ENCODE measurements at places on chromosomes 2 and 18. TPM values are rescaled to one million over a fixed set of nuclear protein-coding genes. Genes with fewer than 3 reads are reported as not detected.
A peak's percentile ranks its signal among the peaks of the same experiment; 100 is the strongest.

GRCh38 chr18:40249390-40250080 lies 1705.5 kb upstream of the PIK3C3 start:
- no peak for ATAC-seq

DNA sequence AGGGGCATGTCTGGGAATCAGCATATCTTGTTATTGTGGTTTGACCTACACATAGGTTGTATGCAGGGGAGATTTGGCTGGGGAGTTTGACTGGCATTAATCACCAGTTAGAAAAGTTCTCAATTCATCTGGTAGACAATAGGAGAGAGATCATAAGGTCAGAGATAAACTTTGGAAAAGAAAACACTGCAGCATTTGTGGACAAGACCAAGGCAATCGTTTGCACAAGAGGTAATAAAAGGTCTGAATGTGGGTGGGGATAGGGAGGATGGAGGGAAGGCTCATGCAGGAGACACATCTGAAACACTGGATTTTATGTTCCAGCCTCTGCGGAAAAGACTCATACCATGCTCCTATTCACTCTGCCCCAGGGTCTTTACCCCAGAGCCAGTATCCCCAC lies 136.9 kb downstream of the MAIP1 start:
- no peak for ATAC-seq

The LCT gene
- not detected for total RNA-seq

The CLIP4 gene
- 64.7 TPM for total RNA-seq

The TUBA4B gene
- total RNA-seq = not detected

The PRPF40A gene
- 55.4 TPM for total RNA-seq

GRCh38 chr2:165594935-165595255 lies 125.4 kb downstream of the CSRNP3 start:
- no peak for ATAC-seq

The SLC5A7 gene
- total RNA-seq = 1.0 TPM

The KCTD18 gene
- 23.7 TPM for total RNA-seq

The NPAS2 gene
- total RNA-seq = 21.1 TPM

The KCNG2 gene
- not detected for total RNA-seq

DNA sequence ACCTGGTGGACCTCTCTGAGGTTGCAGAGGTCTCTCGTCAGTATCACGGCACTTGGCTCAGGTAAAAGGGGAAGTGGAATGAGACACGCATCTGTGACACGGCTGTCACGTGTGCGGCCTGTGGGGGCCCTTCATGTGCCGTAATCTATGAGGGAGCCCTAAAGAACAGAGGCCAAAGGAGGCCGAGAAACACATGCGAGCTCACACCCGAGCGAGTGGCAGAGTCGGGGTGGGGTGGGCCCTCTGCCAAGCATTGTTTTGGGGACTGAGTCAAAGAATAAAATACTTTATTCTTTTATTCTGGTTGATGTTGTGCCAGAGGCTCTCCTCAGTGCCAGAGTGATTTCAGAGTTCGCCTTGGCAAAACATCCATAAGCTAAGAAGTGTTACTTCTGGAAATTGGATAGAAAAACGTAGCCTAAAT lies 43.3 kb downstream of the PLB1 start:
- ATAC-seq = no peak

DNA sequence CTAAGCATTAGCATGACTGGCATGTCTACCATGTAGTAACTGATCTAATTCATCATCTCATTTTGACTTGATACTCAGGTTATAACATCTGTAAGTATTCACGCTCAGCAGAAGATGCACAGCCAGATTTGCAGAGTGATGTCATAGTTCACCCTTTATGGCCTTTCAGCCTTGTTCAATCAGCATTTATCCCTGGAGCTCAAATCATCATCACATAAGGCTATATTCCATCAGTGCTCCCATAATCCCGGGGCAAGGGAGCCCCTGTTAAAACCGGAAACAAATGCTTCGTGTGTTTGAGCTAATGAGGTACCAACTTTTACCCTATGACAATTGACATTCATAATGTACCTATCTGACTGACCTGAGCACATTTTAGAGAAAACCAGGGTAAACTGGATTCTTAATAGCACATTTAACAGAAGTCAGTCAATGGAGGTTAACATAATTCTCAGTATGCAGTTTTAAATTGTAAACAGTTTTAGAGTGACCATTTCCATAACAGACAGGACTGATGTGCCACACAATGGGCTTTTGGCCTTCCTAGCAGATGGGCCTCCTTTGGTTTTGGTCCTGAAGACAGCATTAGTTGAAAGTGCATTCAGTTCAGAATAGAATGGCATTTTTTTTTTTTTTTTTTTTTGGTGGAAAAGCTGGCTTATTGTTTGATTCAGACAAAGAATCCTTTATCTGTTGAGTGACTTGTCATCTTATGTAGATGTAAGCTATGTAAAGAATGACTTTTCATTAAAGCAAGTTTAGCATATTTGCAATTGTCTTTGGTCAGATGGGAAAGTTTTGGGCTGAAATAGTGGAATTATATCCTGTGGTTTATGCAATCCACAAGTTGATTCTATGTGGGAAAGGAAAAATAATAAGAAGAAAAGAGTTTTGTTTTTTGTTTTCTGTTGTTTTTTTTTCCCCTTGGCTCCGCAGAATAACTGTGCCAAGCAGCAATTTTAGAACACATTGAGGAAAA lies 866.0 kb upstream of the ACVR2A start:
- ATAC-seq = no peak

The POTEI gene
- total RNA-seq = not detected

The OSBPL6 gene
- total RNA-seq = 2.8 TPM

DNA sequence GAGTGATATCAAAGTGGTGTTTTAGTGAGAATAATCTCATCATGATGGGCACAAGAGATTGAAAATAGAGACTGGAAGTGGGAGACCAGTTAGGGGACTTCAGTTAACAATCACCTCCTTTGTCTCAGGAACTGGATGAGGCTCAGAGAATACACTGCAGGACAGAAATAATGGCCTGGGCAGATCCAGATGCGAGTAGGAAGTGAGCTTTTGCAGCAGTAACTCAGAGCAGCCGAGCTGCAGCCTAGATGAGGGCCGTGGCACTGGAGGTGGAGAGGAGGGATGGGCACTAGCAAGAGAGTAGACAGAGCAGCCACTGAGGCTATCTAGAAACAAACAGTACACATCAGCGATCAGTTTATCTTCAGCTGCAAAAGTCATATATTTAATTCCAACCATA lies 48.6 kb downstream of the CYB5A start:
- ATAC-seq = no peak

DNA sequence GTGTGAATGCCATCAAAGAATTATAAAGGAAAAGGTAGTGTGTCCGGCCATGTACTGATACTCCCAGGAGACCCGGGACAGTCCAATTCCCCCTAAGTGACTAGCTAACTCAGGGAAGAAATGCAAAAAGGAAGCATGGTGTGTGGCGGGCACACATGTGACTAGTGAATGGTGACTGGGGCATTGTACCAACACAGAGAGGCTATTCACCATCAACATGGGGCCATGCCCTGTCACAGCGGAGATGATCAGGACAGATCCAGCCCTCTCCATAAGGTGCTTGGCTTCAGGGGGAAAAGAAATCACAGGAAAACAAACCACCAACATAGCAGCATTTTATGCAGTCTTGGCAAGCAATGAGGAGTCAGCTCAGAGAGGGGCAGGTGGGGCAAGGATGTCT lies 34.3 kb downstream of the FAM168B start:
- ATAC-seq = no peak

GRCh38 chr2:190974629-190975361 lies 39.2 kb downstream of the STAT1 start:
- no peak for ATAC-seq

The SPC25 gene
- total RNA-seq = not detected

DNA sequence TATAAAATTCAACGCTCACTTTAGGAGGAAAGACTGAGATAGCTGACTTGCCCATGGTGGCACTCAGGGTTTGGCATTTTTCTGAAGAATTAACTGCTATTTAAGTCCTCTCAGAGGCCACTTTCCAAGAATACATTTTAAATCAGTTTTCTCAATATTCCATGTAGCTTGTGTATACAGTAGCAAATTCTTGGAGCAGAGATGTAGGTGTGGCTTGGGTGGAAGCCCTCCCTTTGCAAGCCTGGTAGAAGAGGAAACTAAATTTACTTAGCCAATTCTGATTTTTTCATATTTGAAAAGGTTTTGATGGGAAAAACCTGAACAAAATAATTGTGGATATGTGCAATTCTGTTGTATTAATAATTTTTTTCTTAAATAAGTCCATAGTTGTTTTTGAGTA lies 14.0 kb upstream of the ITGAV start:
- no peak for ATAC-seq

The DSG2 gene
- total RNA-seq = 11.4 TPM

GRCh38 chr2:84839851-84840250 lies 41.0 kb downstream of the TRABD2A start:
- no peak for ATAC-seq

The TBR1 gene
- total RNA-seq = not detected

- no peak for ATAC-seq
Observed at GRCh38 chr2:114056294-114057143, 166.6 kb downstream of the ACTR3 start.

- ATAC-seq = peak; percentile 39
Observed at GRCh38 chr2:209525834-209526281, 102.0 kb downstream of the MAP2 start.

- no peak for ATAC-seq
Observed at GRCh38 chr18:58057291-58057965, 13.4 kb downstream of the NEDD4L start.

The CCDC68 gene
- 6.2 TPM for total RNA-seq

The IRS1 gene
- 24.5 TPM for total RNA-seq

GRCh38 chr2:226905718-226906117 lies 69.9 kb downstream of the RHBDD1 start:
- no peak for ATAC-seq

DNA sequence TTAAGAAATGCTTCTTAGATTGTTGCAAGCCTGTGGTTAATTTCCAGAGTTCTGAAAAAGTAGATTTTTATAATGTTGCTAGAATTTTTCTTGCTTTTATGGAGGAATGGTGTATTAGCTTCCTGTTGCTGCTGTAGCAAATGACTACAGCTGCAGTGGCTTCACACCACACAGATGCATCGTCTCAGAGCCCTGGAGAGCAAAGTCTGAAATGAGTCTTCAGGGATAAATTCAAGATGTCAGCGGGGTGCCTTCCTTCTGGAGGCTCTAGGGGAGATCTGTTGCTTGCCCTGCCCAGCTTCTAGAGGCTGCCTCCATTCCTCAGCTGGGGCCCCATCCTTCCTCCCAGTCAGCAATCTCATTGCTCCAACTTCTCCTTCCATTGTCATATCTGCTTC lies 187.8 kb downstream of the ZNF516 start:
- no peak for ATAC-seq

DNA sequence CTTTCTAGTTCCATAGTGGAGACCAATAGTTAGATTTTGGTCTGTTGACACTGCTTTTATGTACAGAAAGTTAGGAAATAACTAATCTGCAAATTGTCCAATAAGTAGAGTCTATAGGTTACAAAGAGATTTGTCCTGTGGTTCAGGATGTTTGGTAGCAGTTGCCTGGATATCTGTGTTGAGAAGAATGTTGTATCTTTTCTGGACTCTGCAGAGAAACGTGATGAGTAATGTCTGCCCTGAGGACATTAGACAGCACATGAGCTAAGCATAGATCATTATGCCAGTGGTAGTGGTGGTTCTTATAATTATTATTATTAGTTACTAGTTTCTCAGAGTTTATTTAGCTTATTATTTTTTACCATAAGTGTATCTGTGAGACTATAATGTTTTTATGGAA lies 65.8 kb downstream of the ANKRD62 start:
- ATAC-seq = no peak

DNA sequence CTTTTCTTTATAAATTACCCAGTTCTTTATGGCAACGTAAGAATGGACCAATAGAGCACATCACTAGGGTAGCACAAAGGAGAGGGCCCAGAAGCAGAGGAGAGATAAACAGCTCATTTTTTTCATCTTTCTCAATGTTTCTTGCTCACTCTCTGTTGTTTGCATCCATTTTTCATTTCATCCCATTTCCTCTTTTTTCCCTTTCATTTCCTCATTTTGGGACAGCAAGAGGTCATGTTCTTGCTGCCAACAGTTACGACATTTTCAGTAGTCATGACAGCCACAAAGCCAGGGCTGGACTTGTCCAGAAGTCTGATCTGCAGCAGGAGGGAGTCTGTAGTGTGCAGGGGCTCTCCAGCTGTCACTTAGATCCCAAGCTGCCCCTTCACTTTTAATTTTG lies 52.7 kb upstream of the CYP1B1 start:
- ATAC-seq = peak; percentile 86

The TFCP2L1 gene
- total RNA-seq = 0.40 TPM

The AGXT gene
- total RNA-seq = not detected

The GLI2 gene
- total RNA-seq = 22.3 TPM

The SPDYA gene
- total RNA-seq = 1.6 TPM

The MATN3 gene
- 0.67 TPM for total RNA-seq

GRCh38 chr2:64605991-64606478 lies 47.7 kb downstream of the SERTAD2 start:
- no peak for ATAC-seq

The FBLN7 gene
- 4.2 TPM for total RNA-seq
